Peyer's patch (tissue), 4 donors: ENCODE measurements at places on chromosomes 3 and 15. TPM values are rescaled to one million over a fixed set of nuclear protein-coding genes. Genes with fewer than 3 reads are reported as not detected.
A peak's percentile ranks its signal among the peaks of the same experiment; 100 is the strongest.

GRCh38 chr3:186221760-186222378 is 113.0 kb upstream of the ETV5 start:
- no peaks in the 10 kb centered on the region for H3K4me1 ChIP-seq
- no peaks in the 10 kb centered on the region for H3K27me3 ChIP-seq
- no peak overlapping the region for H3K27ac ChIP-seq
- H3K4me3 ChIP-seq, result no peak overlapping the region
- no peaks in the 10 kb centered on the region for H3K36me3 ChIP-seq
- no peak for DNase-seq

Gene EFHB
- total RNA-seq, result 0.35 TPM

- no peak overlapping the region for H3K27ac ChIP-seq
- H3K27me3 ChIP-seq, result no peaks in the 10 kb centered on the region
- H3K4me1 ChIP-seq, result no peaks in the 10 kb centered on the region
- H3K36me3 ChIP-seq, result no peaks in the 10 kb centered on the region
Observed at GRCh38 chr3:177692304-177692975, 495.2 kb upstream of the TBL1XR1 start.

GRCh38 chr3:173920386-173920785 is 522.8 kb downstream of the NLGN1 start:
- H3K36me3 ChIP-seq, result no peaks in the 10 kb centered on the region
- H3K4me3 ChIP-seq, result no peak overlapping the region
- DNase-seq, result no peak
- no peak overlapping the region for H3K27ac ChIP-seq
- no peaks in the 10 kb centered on the region for H3K27me3 ChIP-seq

DNA sequence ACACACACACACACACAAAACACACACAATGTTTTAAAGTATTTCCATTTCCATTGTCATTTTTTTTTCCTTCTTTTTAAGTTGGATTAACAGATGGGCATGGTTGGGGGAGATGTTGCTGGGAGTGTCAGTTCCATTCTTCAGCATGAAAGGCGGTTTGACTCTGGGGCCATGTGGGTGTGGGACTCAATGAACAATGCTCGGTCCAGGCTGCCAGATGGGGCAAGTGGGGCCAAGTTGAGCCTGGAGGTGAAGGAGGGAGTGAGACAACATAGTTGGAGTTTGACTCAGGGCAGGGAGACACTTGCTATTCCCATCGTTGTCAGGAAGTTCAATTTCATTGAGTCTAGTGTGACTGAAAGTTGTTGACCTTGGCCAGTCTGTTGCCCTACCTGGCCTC is 125.3 kb downstream of the TLE3 start:
- H3K27me3 ChIP-seq, result no peaks in the 10 kb centered on the region
- no peaks in the 10 kb centered on the region for H3K4me1 ChIP-seq
- H3K27ac ChIP-seq, result no peak overlapping the region

GRCh38 chr15:83919319-83919830 is 265.5 kb downstream of the ADAMTSL3 start:
- no peaks in the 10 kb centered on the region for H3K27me3 ChIP-seq
- H3K27ac ChIP-seq, result no peak overlapping the region
- no peaks in the 10 kb centered on the region for H3K4me1 ChIP-seq
- DNase-seq, result no peak

- no peaks in the 10 kb centered on the region for H3K4me1 ChIP-seq
- no peaks in the 10 kb centered on the region for H3K36me3 ChIP-seq
- no peak overlapping the region for H3K27ac ChIP-seq
- no peak for DNase-seq
- H3K27me3 ChIP-seq, result no peaks in the 10 kb centered on the region
- H3K4me3 ChIP-seq, result no peak overlapping the region
Observed at GRCh38 chr3:110198717-110199587, 861.6 kb upstream of the DPPA4 start.

DNA sequence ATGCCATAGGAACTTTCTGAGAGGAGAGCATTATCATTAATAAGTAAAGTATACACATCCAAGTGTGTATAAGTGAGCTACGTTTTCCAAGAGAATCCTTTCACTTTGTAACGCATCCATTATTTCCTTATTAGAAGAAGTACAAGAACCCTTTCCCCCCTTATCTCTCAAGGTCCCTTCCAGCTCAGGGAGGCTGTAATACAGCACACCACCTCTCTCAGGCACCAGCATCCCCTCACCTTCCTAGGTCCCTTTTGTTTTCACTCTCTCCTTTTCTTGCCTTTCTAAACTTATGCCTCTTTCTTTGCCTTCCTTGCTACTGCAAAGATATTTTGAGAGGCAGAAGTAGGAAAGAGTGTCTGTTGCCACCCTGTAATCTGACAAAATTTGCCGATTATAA is 446.0 kb downstream of the GRM7 start:
- no peak for DNase-seq
- H3K27me3 ChIP-seq, result no peaks in the 10 kb centered on the region
- H3K4me1 ChIP-seq, result no peaks in the 10 kb centered on the region
- no peaks in the 10 kb centered on the region for H3K36me3 ChIP-seq
- no peak overlapping the region for H3K4me3 ChIP-seq

- no peaks in the 10 kb centered on the region for H3K27me3 ChIP-seq
- H3K36me3 ChIP-seq, result no peaks in the 10 kb centered on the region
- H3K4me3 ChIP-seq, result no peak overlapping the region
- no peak overlapping the region for H3K27ac ChIP-seq
Observed at GRCh38 chr15:56837273-56837672, 81.2 kb upstream of the TCF12 start.

Gene EPHA6
- not detected for total RNA-seq

Gene DUOXA2
- total RNA-seq, result not detected

GRCh38 chr15:38600236-38600635 is 35.6 kb upstream of the RASGRP1 start:
- DNase-seq, result no peak
- no peak overlapping the region for H3K27ac ChIP-seq
- no peaks in the 10 kb centered on the region for H3K36me3 ChIP-seq
- H3K4me3 ChIP-seq, result no peak overlapping the region
- H3K4me1 ChIP-seq, result no peaks in the 10 kb centered on the region

- H3K4me1 ChIP-seq, result no peaks in the 10 kb centered on the region
- no peak for DNase-seq
- no peak overlapping the region for H3K4me3 ChIP-seq
- no peaks in the 10 kb centered on the region for H3K36me3 ChIP-seq
- peak overlapping the region; percentile 50 for H3K27ac ChIP-seq
- no peaks in the 10 kb centered on the region for H3K27me3 ChIP-seq
Observed at GRCh38 chr3:150268426-150269391, 139.4 kb upstream of the TSC22D2 start.

DNA sequence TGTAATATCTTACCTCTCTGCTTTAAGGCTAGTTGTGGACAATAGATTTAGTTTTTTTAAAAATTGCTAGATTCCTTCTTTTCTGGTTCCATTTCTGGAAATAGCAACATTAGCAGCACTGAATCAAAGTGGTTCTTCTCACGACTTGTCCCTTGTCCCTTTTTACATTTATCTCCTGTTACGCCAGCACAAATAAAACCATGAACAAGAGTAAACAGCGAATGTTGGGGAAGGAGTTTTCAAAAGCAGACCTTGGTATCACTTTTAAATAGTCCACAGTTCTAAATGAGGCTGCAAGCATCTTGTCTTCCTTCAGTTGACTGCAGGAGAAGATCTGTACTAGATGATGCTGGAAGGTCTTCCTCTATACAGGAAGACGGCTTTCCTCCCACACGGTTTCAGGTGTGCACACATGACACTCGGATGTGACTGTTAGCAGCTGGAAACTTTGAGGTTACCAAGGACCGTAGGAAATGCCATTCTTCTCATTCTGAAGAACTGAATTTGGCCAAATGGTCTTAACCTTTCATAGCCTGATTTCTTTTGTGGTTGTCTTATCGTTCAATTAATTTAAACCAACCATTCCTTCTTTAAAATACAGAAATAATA is 251.0 kb upstream of the ICE2 start:
- H3K4me3 ChIP-seq, result no peak overlapping the region
- no peak for DNase-seq
- H3K4me1 ChIP-seq, result no peaks in the 10 kb centered on the region
- H3K27me3 ChIP-seq, result no peaks in the 10 kb centered on the region
- H3K27ac ChIP-seq, result no peak overlapping the region

- no peaks in the 10 kb centered on the region for H3K36me3 ChIP-seq
- H3K4me3 ChIP-seq, result no peak overlapping the region
- H3K27me3 ChIP-seq, result no peaks in the 10 kb centered on the region
- no peaks in the 10 kb centered on the region for H3K4me1 ChIP-seq
- DNase-seq, result no peak
Observed at GRCh38 chr3:17119201-17120072, 234.7 kb downstream of the PLCL2 start.

DNA sequence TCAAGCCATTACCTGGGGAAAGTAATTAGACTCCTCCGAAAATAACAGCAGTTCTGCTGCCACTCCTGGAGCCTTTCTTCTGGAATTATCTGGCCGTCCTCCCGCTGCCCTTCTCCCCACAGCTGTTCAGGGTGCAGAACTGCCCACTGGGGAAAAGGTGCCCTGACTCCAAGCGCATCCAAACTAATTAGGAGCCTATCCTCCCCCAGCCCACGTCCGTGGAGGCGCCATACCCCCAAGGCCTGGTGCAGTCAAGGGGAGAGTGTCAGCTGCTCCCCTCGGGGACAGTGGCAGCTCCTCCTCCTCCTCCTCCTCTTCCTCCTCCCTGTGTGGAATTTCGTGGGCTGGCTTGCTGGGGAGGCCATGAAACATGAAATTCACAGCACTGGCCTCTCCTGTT is 177.2 kb downstream of the XXYLT1 start:
- no peaks in the 10 kb centered on the region for H3K27me3 ChIP-seq
- no peaks in the 10 kb centered on the region for H3K36me3 ChIP-seq
- DNase-seq, result no peak
- H3K27ac ChIP-seq, result peak overlapping the region; percentile 76
- no peak overlapping the region for H3K4me3 ChIP-seq
- no peaks in the 10 kb centered on the region for H3K4me1 ChIP-seq

GRCh38 chr3:64160000-64160695 is 65.1 kb downstream of the PRICKLE2 start:
- H3K4me1 ChIP-seq, result no peaks in the 10 kb centered on the region
- DNase-seq, result no peak
- no peaks in the 10 kb centered on the region for H3K27me3 ChIP-seq
- H3K4me3 ChIP-seq, result no peak overlapping the region
- no peaks in the 10 kb centered on the region for H3K36me3 ChIP-seq

Gene C2CD4A
- total RNA-seq, result 1.7 TPM

Gene CHRM5
- total RNA-seq, result not detected

Gene ABI3BP
- 33.2 TPM for total RNA-seq

GRCh38 chr15:41556677-41557076 is 2.3 kb upstream of the TYRO3 start:
- no peak overlapping the region for H3K4me3 ChIP-seq
- H3K27ac ChIP-seq, result no peak overlapping the region
- no peaks in the 10 kb centered on the region for H3K27me3 ChIP-seq
- DNase-seq, result no peak
- no peaks in the 10 kb centered on the region for H3K36me3 ChIP-seq

Gene LMAN1L
- not detected for total RNA-seq

GRCh38 chr3:107992976-107993684 is 97.7 kb downstream of the CD47 start:
- H3K27me3 ChIP-seq, result no peaks in the 10 kb centered on the region
- no peak for DNase-seq
- H3K4me3 ChIP-seq, result no peak overlapping the region
- no peak overlapping the region for H3K27ac ChIP-seq
- H3K36me3 ChIP-seq, result no peaks in the 10 kb centered on the region

GRCh38 chr15:98304371-98304770 is 343.9 kb downstream of the ARRDC4 start:
- H3K27ac ChIP-seq, result no peak overlapping the region
- no peak overlapping the region for H3K4me3 ChIP-seq
- no peaks in the 10 kb centered on the region for H3K36me3 ChIP-seq
- DNase-seq, result no peak

GRCh38 chr3:183555541-183556081 is at the start of gene KLHL6:
Gene KLHL6, minus strand, starts transcription at chr3:183555706. Its CDS starts 53 bp downstream, at chr3:183555653.
- peak within 1 kb of the TSS; percentile 44 for H3K4me3 ChIP-seq
- no peaks in the 10 kb centered on the region for H3K36me3 ChIP-seq
- peaks cover 22% of the 10 kb centered on the region for H3K4me1 ChIP-seq
- peak; percentile 91 for DNase-seq
- H3K27me3 ChIP-seq, result no peaks in the 10 kb centered on the region

Gene PIERCE2
- total RNA-seq, result not detected

- H3K4me1 ChIP-seq, result no peaks in the 10 kb centered on the region
- H3K36me3 ChIP-seq, result no peaks in the 10 kb centered on the region
- no peak overlapping the region for H3K27ac ChIP-seq
- no peak for DNase-seq
- no peak overlapping the region for H3K4me3 ChIP-seq
Observed at GRCh38 chr15:95973566-95974256, 356.8 kb upstream of the NR2F2 start.

DNA sequence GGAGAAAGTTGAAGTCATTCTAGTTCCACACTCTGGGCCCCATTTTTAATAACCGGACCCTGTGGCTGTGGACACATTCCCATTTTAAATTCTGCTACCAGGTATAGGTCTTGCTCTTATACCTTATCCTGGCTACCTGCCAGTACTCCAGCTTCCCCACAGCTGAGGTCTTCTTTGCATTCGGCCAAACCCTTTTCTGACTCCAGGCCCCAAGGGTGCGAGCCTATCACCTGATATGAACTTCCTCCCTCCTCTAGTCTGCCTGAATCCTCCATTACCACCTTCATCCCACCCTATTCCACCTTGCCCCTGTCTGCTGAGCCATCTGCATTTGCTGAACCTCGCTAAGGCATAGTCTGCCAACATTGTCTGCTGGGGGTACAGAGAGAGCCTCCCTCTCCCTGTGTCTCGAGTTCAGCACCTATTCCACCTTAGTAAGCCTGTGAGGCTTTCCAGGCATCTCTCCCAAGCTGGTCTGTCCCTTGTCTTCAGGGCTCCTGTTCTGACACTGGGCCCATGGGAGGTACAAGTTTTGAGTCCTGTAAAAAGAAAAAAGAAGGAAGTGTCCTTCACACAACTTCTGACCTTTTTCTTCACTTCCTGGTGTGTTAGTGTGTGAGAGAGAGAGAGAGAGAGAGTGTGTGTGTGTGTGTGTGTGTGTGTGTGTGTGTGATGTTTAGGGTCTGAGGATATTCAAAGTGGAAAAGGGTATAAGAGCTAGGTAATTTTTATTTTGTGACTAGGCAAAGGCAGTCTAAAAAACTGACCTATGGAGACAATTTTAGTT is 27.0 kb downstream of the PDE8A start:
- no peaks in the 10 kb centered on the region for H3K36me3 ChIP-seq
- H3K4me1 ChIP-seq, result peaks cover 53% of the 10 kb centered on the region
- no peak for DNase-seq
- H3K27me3 ChIP-seq, result no peaks in the 10 kb centered on the region
- peak overlapping the region; percentile 70 for H3K27ac ChIP-seq

Gene XIRP1
- total RNA-seq, result 0.76 TPM

DNA sequence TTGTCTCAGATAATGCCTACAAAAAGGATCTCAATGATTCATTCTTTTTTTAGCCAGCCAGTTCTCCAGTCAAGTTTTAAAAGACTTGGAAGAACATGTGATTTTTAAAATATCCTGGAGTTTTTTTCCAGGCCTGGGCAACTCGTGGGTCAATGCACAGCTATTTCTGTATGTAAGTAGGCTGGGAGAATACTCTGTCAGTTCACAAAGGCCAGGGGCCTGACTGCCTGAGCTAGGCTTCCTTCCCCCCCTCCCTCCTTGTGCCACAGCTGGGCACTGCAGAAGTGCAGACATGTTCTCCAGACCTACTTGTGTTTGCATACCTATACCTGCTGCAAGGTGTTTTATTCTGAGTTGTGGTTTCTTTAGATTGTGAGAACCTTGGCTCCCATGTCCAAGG is 43.7 kb downstream of the CTDSPL start:
- no peak overlapping the region for H3K27ac ChIP-seq
- H3K4me1 ChIP-seq, result no peaks in the 10 kb centered on the region
- H3K4me3 ChIP-seq, result no peak overlapping the region
- H3K27me3 ChIP-seq, result no peaks in the 10 kb centered on the region
- no peaks in the 10 kb centered on the region for H3K36me3 ChIP-seq

GRCh38 chr3:68706096-68706495 is 226.3 kb downstream of the TAFA4 start:
- H3K4me3 ChIP-seq, result no peak overlapping the region
- no peaks in the 10 kb centered on the region for H3K27me3 ChIP-seq
- H3K36me3 ChIP-seq, result no peaks in the 10 kb centered on the region
- H3K4me1 ChIP-seq, result no peaks in the 10 kb centered on the region
- DNase-seq, result no peak
